ENCODE measurements at places on chromosomes 12 and 14.

DNA sequence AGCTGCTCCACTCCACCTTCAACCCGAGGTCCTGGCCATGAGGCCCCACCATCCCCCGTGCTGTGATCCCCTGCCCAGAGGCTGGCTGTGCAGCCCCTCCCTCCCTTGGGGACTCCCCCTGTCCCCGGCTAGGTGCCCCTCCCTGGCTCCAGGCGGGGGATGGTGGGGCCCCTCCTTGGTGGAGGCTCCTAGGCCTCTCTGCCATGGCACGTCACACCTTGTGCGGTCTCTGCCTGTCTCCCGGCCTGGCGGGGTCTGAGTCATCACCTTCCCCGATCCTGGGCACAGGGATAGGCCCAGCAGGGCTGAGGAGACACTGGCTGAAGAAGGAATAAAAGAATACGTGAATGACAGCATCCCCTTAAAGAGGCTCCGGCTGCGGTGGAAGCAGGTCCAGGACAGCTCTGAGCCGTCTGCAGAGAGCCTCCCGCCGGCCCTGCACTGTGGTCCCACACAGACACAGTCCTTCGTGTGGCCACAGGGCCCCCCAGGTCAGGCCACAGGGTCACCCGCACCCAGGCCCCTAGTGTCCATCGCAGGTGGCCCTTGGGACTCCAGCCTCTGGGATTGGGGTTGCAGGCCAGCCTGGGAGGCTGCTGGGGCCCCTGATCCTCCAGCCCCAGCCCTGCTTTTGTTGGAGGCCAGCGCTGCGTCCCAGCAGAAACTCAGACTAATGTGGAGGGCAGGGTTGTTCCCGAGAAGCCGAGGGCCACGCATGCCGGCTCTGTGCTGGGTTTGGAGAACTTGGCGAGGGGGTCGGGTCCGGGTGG, 43.6 kb downstream of the KIF26A start:
- no peak for DNase-seq

- DNase-seq, result no peak
Measured at GRCh38 chr14:65892315-65892714, 479.8 kb downstream of the FUT8 start.

DNA sequence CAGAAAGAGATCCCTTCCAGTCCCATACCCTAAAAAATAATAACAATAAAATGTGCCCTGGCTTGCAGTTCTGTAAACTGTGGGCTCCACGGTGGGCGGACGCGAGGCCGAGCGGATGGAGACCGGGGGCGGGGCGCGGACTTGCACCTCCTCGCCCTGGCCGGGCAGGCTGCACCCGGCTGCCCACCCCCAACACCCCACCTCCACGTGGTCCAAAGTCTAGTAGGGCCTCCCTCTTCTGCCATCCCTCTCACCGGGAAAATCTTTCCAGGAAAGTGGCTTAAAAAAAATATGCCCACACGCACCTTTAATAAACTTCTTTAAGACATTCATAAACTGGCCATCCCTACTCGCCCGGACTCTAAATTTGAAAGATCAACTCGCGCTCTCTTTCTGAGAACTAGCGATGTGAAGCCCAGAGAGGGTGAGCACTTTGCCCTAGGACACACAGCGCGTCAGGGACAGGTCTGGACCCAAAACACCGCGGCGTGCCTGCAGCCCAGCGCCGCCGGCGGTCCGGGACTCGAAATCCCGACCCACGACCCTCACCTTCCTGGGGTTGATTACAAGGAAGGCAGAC, 1.9 kb upstream of the BCL11B start:
- DNase-seq, result no peak

GRCh38 chr14:98144964-98145363, 1127.0 kb downstream of the BCL11B start:
- peak; percentile 5 for DNase-seq

- DNase-seq, result no peak
Measured at GRCh38 chr14:100131181-100131580, 28.3 kb downstream of the DEGS2 start.

- DNase-seq, result no peak
Measured at GRCh38 chr14:94654071-94654861, 42.1 kb downstream of the SERPINA3 start.

DNA sequence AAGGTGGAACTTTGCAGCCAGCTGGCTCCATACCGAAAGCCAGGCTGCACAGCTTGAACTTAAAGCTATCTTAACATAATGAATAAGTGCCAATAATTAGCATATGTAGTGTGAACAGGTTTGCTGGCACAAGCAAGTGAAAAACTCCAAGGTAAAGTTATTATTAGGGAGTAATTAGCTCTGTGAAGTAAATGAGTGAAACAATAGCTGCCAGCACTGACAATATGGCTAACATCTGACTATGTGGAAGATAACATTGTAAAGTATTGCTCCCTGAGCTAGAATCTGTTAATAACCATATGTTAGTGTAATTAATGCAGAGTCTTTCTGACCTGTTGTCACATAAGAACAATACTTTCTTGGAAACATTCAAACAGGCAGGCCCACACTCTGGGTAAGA, 246.4 kb downstream of the SOX5 start:
- DNase-seq, result no peak

DNA sequence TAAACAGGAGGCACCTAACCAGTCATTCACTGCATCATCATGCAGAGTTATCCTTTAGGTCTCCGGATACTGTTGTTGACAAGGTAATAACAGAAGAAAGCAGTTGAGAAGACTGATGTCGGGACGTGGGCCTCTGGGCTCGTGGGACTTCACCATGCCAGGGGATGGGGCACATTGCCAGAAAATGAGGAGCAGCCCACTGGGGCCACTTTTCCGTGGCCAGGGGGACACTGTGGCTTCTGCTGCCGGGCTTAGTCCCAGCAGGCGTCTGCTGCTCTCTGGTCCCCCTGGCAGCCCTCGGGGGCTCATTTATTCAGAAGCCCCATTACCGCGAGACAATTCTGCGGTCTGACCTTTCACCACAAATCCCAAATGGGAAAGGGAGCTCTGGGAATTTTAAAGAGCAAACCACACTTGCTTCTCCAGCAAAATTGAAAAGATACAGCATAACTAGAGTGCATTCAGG, 201.2 kb downstream of the DAD1 start:
- no peak for DNase-seq

GRCh38 chr12:118979763-118980406, 1.5 kb upstream of the SRRM4 start:
- DNase-seq, result peak; percentile 13

DNA sequence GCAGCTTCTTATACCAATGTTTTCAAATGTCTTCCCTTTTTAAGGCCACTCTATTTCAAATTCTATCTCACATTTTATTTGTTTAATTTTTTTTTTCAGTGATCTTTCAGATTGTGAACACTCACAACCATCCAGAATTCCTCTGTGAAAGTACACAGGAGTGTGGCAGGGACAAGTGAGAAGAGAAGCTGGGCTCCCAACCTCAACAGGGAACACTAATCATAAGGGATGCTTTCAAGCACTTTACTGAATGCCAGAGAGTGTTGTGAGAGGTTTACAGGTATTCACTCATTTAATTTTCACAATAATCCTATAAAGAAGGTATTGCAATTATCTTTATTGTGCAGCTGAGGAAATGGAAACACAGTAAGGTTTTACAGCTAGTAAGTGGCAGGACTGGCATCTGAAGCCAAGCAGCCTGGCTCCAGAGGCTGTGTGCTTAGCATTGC, 60.1 kb upstream of the PYGL start:
- peak; percentile 49 for DNase-seq

- no peak for DNase-seq
Measured at GRCh38 chr14:52043690-52044089, 25.2 kb downstream of the NID2 start.

DNA sequence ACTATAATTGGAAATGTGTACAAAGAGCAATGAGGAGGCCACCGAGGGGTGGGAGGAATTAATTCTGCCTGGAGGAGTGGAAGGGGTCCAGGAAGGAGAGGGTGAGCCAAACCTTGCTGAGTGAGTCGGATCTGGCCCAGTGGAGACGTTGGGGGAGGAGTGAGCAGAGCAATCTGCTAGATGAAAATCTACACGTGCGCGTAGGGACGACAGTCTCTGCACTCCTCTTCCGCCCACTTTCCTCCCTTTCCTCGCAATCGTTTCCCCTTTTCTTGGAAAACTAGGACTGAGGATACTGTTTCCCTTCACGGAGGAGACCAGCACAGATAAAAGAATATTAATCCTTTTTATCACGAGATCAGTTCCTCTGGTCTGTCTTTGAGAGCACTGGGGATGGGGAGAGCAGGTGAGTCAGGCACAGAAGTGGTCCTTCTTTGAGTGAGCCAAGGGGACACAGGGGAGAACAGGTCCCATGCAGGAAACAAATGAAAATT, 2.9 kb upstream of the NAB2 start:
- peak; percentile 89 for DNase-seq

DNA sequence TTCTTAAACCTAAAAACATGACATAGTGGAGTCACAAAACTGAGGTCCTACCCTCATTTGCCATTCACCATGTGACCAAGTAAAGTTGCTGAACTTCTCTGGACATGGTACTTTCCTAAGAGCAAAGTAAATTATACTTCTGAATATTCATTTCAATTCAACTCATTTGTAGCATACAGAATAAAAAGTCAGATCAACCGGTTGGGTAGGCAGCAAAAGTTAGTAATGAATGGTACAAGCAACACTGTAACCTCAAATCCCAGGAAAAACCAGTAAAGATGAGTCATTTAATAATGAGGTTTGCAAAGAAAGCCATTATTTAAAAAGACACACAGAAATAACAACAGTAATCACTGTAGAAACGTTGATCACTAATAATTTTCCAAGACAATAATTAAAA, 8.7 kb downstream of the POLE2 start:
- no peak for DNase-seq

DNA sequence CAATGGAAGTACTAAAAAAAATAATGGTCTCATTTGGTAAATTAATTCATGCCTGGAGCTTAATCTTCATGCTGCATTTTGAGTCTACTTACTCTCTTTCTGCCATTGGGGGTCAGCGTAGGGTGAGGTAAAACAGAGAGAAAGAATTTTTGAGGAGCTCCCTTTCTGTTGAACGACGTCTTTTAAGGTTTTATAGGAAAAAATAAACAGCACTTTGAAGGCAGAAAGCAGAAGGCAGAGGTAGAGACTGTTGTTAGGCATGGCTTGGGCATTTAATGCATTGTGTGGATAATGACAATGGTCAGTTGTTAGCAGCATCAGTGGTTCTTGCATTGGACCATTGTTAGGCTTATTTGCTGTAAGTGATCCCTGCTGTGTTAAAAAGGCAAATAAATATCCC, 557.2 kb upstream of the STXBP6 start:
- no peak for DNase-seq
